Activated T-cell treated with anti-CD3 and anti-CD28 coated beads, Interleukin-2, amount 50 U/mL, for 1 hour (primary cell): ENCODE measurements at places on chromosomes 16 and 17.

- no peak for DNase-seq
Measured at GRCh38 chr16:11698271-11698689, 30.0 kb downstream of the SNN start.

DNA sequence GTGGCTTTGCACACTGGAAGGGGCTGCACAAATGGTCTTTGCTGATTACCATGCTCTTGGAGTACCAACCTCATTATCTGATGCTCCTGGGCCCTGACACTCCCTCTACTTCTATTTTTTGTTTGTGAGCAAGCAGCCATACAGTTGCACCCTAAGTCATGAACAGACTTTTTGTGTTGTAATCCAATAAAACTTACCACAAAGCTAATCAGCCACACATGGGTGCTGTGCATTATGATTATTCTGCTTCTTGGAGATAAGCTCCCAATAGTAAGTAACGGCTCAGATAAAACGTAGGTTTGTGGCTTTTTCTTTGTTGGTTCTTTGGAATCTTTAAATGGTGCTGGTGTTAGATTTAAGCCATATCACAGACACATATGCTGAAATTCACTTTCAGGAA lies 76.2 kb downstream of the CCT6B start:
- DNase-seq, result no peak

- no peak for DNase-seq
Measured at GRCh38 chr16:53629151-53629550, 74.5 kb downstream of the RPGRIP1L start.

DNA sequence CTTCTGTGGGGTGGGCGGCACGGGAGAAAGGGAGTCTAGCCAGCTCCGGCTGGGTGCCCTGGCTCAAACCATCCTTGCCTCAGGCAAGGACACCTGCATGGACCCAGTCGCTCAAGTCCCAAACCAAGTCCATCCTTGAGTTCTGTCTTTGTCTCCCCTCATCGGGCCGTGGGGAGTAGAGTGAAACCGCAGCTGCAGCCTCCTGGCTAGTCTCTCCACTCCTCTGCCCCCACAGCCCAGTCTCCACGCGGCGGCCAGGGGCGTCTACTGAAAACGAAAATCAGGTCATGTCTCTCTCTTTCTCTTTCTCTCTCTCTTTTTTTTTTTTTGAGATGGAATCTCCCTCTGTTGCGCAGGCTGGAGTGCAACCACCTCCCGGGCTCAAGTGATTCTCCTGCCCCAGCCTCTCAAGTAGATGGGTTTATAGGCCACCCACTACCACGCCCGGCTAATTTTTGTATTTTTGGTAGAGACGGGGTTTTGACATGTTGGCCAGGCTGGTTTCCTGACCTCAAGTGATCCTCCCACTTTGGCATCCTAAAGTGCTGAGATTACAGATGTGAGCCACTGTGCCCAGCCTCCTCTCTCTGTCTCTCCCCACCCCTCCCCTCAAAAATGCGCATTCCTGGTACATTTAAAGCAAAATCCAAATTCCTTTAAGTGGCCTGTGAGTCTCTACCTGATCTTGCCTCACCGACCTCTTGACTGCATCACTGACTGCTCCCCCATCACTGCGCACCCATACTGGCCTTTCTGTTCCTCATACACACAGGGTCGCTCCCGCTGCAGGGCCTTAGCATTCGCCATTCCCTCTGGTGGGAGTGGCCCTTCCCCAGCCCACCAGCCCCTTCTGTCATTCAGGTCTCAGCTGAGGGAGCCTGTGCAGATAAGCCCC lies 17.7 kb upstream of the RMI2 start:
- no peak for DNase-seq

DNA sequence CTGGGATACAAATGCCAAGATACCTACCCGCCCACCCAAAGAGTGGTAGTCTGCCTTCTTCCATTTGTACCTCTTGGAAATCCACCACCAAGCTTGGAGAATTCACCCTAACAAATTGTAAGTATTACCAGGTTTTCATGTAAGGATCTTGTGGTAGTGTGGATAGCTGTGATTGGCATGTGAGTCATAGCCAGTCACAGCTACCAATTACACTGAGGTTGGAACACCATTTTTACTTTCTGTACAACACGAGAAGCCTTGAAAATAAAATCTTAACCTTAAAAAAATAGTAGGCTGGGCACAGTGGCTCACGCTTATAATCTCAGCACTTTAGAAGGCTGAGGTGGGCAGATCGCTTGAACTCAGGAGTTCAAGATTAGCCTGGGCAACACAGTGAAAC lies 18.5 kb upstream of the SLC35G3 start:
- DNase-seq, result no peak

DNA sequence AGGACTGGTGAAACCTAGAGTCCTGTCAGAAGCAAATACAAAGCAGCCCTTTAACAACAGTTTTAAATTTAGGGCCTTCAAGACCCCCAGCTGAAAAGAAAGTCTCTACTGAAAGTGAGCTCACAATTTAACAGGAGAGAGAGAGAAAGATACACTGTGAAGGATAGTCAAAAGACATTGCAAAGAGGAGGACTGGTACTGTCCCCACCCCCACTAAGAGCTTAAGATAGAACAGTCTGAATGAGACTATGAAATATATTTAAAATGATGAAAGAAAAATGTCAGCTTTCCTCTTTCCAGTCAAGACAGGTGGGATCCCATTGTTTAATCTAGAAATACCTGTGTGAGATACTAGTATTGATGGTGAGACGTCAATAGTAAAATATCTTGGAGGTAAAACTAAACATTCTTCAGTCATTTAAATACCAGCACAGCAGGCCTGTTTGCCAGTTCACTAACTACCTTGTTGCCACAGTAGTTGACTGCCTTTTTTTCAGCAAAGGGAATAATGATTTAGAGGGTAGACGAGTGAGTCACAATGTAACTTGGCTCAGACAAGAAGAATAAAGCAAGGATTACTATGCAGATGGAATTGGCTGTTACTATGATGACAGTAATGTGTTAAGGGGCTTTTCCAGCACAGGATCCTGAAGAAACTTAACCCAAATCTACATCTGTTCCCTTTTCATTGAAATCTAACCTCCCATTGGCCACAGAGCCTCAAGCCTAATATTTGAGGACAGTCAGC lies 47.2 kb upstream of the RASL10B start:
- no peak for DNase-seq

DNA sequence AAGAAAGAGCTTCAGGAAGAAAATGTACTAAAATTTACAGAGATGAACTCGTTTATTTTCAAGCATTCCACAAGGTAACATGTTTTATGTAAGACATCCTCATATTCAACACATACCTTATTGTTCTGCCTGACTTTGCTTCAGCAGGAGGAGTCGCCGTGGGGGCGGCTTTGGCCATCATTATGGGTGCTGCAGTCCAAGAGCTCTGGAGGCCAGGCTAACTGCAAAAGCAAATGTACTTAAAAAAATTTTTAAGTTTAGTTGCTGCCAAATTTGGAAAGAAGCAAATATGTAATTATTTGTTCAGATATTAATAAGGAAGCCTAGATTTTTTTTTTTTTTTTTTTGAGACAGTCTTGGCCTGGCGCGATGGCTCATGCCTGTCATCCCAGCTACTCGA lies 4.1 kb upstream of the SPG7 start:
- no peak for DNase-seq

DNA sequence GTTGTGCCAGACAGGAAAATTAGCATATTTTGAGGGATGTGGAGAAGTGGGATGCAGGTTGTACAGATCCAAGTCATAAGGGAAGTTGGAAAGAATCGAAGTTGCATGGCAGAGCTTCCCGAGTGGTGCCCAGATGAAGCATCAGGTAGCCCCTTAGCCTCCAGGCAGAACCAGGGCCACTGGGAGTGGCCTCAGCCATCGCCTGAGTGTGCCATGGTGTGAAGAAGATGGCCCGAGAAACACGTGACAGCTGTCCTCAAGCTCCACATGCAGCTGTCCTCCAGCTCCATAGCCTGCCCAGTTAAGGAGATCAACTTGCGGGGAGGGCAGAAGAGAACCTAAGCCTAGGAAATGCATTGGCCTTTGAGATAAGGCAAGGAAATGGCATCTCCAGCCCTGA lies 33.5 kb downstream of the TMC6 start:
- DNase-seq, result no peak

- DNase-seq, result no peak
Measured at GRCh38 chr17:77061669-77062068, 79.1 kb upstream of the SEC14L1 start.

DNA sequence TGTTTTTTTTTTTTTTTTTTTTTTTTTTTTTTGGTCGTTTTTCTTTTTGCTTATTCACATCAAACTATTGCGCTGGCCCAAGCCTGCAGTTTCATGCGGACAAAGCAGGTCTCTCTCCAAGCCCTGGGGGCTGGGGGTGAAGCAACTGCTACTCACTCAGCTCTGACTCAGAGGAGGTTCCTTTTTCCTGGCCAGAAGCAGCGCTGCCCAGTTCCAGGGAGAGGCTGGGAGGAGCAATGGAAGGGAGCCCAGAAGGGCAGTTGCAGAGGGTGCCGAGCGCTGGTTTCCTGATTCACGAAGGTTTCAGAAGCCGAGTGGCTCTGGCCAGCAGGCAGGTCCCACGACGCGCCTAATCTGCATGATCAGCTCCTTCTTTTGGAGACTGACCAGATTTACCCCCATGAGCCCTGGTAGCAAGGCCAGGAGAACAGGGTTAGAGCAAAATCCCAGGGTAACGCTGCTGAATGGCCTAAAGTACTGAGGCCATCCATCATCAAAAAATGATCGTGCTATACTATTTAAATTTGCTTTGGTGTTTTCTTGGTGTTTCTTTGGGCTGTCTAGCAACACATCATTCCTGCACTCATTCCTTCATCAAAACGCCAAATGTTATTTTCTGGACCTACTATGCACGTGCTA lies 144.7 kb upstream of the SOX9 start:
- no peak for DNase-seq

GRCh38 chr16:52747088-52747595 lies 200.2 kb upstream of the TOX3 start:
- DNase-seq, result no peak

DNA sequence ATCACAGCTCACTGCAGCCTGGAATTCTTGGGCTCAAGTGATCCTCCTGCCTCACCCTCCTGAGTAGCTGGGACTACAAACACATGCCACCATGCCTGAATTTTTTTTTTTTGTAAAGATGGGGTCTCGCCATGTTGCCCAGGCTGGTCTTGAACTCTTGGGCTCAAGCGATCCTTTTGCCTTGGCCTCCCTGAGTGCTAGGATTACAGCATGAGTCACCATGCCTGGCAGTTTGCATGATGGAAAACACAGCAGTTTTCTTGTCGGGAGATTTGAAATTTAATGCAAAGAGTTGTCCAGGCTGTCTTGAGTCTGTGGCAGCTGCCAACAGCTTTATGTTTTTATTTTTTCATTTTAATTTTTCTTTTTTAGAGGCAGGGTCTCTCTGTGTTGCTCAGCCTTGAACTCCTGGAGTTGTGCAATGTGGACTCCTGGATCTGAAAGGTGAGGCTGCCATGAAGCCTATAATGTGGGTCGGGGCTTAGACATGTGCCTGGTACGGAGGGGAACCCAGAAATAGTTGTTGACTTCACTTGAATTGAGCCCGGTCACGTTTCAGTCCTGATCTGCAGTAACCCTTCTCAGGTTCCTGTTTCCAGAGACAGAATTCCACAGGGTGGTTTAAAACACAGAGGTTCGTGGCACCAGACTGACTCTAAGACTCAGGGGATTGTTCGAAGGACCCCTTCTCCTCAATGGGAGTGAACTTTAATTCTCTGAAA lies 18.7 kb downstream of the CD300A start:
- DNase-seq, result no peak

GRCh38 chr17:7883781-7884386 lies 4.7 kb upstream of the CHD3 start:
- peak; percentile 45 for DNase-seq

GRCh38 chr17:31696184-31696602 lies 162.9 kb downstream of the COPRS start:
- DNase-seq, result no peak

DNA sequence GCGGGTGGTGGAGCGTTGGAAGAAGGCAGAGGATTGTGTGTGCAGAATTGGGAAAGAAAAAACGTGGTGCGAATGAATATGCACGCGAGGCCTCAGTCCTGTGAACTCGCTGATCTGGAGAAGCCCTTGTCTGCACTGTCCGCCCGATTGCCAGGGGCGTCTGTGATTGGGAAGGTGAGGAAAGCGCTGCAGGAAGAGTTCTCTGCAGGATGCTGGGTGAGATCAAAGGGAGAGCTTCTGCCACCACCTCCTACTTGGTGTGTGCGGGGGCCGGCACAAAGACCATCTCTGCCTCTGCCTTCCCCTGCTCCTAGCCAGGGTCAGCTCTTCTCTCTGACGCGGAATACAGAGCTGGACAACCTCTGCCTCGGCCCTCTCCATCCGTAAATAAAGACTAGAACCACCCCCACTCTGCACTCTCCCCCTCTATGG lies 841 bp upstream of the RAB5C start:
- DNase-seq, result no peak
